Heart left ventricle (tissue), 16 donors: ENCODE measurements at places on chromosomes 11 and 22. TPM values are rescaled to one million over a fixed set of nuclear protein-coding genes. Genes with fewer than 3 reads are reported as not detected.

The SLC7A4 gene
- not detected for polyA plus RNA-seq

The CBLIF gene
- polyA plus RNA-seq, result not detected

The RIN1 gene
- polyA plus RNA-seq, result 2.9 TPM

The KDM4E gene
- polyA plus RNA-seq, result not detected

The ENTHD1 gene
- polyA plus RNA-seq, result not detected

The LTO1 gene
- polyA plus RNA-seq, result 14.4 TPM

The CLMP gene
- polyA plus RNA-seq, result 10.9 TPM

The MIAT gene
- polyA plus RNA-seq, result 0.15 TPM

The NELL1 gene
- not detected for polyA plus RNA-seq

The PVALB gene
- polyA plus RNA-seq, result not detected

The SCGB2A2 gene
- not detected for polyA plus RNA-seq

The C11orf52 gene
- 2.9 TPM for polyA plus RNA-seq
